ENCODE measurements at places on chromosomes 12 and 14.

DNA sequence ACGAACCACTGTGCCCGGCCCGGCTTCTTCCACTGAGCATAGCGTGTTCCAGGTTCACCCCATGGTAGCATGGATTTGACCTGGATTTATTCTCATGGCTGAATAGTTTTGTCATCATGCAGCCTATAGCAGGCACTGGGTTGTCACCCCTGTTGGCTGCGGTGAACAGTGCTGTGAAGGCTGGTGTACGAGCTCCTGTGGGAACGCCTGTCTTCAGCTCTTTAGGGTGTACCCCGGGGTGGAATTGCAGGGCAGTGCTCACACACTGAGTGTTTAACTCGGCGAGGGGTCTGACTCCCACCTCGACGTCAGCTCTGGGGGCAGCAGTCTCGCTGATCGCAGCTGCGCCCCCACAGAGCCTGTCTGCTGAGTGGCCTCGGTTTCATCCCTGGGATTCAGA is 15.3 kb downstream of the MMP17 start:
- no peak for DNase-seq

DNA sequence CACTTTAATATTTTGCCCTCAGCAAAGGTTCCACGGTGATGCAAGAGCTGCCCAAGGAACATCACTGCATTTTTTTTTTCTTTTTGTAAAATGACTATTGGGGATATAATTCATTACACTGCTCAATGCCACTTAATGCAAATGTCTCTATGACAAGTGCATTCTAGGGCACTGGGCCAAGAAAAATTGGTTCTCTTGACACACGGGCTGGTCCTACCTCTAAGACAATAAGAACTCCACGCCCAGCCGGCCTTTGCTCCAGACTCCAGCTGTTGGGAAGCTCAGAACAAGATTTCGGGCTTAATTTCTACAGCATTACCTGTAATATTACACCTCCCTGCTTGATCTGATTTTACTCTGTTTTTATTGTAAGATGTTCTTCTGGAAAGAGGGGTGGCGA is 48.8 kb upstream of the VRK1 start:
- no peak for DNase-seq

- no peak for DNase-seq
These were observed 43.0 kb upstream of the CCND2 start for GRCh38 chr12:4230526-4230925.

GRCh38 chr12:95989504-95990123 is 6.5 kb downstream of the HAL start:
- DNase-seq, result no peak

- no peak for DNase-seq
These were observed 36.6 kb downstream of the SUPT16H start for GRCh38 chr14:21347201-21347600.

DNA sequence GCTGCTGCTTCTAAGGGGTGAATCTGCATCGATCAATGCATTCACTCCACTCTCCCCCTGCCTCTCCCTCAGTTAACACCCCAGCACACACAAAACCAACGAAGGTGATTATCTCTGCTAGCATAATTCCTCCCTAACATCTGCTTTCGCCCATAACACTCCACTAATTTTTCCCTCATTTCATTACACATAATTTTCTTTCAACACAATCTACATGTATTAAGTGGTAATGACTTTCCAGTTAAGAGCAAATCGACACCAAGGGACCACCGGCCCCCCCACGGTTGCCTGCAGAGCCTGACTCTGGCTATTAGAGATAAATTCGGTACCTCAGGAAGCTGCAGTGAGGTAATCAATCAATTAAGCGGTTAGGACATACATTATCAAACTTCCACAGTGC is 1115.6 kb downstream of the BCL11B start:
- no peak for DNase-seq

GRCh38 chr14:64979336-64980074 is 7.2 kb upstream of the FNTB start:
- no peak for DNase-seq

- DNase-seq, result no peak
These were observed 497.9 kb downstream of the EGLN3 start for GRCh38 chr14:33452995-33453394.

DNA sequence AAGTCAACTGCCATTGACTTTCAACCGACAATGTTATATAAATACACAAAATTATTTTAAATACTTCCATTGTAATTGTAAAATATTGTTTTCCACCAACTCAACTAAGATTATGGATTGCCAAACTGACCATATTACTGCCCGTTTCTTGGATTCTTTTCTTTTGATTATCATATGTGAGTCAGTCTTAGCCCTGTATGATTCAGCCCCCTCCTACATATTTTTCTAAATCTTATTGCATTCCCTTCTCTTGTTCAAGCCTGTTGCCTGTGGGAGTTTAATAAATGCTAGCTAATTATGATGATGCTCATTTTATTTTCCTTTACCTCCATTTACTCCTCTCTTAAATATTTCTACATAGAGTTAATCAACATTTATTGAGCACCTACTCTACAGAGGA is 6.8 kb downstream of the RASSF9 start:
- DNase-seq, result no peak

DNA sequence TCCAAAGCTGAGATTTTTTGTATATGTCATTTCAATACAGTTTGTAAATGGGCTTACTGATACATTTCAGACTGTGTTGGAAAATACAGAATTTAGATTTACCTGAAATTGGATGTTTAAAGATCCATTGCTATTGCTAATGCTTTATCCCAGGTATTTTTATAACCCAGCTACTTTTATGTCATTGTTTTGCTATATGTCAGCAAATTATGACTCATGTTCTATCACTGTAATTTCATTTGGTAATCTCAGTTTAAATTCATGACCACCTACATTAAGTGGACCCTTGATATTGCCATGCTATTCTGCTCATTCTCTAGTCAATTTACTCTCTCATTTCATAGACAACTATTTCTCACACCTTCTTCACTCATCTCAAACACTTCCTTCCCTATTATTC is 281.2 kb downstream of the IPO8 start:
- DNase-seq, result no peak

- no peak for DNase-seq
These were observed 69.8 kb downstream of the ATG14 start for GRCh38 chr14:55341781-55342180.

DNA sequence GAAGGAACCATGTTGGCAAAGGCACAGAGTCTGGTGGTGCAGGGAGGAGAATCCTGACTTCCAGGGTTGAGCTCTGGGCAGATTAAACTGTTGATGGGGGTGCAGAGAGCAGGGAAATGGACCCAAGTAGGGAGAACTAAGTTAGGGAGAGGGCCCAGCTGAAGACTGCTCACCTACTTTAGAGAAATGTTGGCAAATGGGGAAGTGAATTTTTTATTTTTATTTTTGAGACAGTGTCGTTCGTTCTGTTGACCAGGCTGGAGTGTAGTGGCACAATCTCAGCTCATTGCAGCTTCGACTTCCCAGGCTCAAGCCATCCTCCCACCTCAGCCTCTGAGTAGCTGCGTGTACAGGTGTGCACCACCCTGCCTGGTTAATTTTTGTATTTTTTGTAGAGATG is 32.1 kb upstream of the TUBA1A start:
- DNase-seq, result no peak

DNA sequence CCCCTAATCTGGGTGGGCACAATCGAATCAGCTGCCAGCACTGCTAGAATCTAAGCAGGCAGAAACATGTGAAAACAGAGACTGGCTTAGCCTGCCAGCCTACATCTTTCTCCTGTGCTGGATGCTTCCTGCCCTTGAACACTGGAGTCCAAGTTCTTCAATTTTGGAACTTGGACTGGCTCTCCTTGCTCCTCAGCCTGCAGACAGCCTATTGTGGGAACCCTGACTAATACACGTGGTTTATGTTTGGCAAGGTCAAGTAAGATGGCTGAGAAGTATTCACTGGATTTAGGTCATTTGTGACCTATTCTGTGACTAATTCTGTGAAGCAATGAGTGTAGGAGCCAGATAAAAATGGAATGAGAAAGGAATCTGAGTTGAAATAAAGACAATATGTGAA is 11.0 kb downstream of the GPR135 start:
- DNase-seq, result no peak

GRCh38 chr12:2980630-2981029 is 21.4 kb downstream of the TEAD4 start:
- no peak for DNase-seq

GRCh38 chr14:104689881-104690711 is 678 bp downstream of the INF2 start:
- no peak for DNase-seq

- DNase-seq, result no peak
These were observed 225.4 kb upstream of the PDE3A start for GRCh38 chr12:20142956-20143355.

DNA sequence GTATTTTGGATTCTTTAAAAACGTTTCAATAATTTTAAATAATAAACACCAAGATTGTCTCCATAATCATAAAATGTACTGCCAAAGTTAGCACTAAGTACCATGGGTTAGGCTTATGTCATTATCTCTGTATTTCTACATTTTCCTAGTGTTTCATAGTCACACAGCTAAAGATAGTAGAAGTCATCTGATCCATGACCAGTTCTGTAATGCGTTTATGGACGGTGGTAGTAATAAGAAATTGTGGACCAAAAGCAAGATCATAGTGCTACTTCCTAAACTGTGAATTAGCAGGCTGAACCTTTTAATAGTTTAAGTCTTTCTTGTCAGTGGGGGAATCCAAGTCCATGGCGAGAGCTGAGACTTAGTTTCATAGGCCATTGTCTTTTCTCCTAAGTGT is 142.1 kb downstream of the AKAP6 start:
- DNase-seq, result no peak

GRCh38 chr12:64747695-64748094 is 11.5 kb downstream of the GNS start:
- no peak for DNase-seq

- no peak for DNase-seq
These were observed 419.9 kb upstream of the ATP2B1 start for GRCh38 chr12:90128526-90128925.

- no peak for DNase-seq
These were observed 120.2 kb downstream of the CRACR2A start for GRCh38 chr12:3632754-3633153.

- no peak for DNase-seq
These were observed 26.3 kb upstream of the MLXIP start for GRCh38 chr12:122052285-122052684.

GRCh38 chr12:54259194-54260011 is 20.5 kb downstream of the CBX5 start:
- no peak for DNase-seq

GRCh38 chr12:77058740-77059139 is 6.6 kb downstream of the E2F7 start:
- no peak for DNase-seq

DNA sequence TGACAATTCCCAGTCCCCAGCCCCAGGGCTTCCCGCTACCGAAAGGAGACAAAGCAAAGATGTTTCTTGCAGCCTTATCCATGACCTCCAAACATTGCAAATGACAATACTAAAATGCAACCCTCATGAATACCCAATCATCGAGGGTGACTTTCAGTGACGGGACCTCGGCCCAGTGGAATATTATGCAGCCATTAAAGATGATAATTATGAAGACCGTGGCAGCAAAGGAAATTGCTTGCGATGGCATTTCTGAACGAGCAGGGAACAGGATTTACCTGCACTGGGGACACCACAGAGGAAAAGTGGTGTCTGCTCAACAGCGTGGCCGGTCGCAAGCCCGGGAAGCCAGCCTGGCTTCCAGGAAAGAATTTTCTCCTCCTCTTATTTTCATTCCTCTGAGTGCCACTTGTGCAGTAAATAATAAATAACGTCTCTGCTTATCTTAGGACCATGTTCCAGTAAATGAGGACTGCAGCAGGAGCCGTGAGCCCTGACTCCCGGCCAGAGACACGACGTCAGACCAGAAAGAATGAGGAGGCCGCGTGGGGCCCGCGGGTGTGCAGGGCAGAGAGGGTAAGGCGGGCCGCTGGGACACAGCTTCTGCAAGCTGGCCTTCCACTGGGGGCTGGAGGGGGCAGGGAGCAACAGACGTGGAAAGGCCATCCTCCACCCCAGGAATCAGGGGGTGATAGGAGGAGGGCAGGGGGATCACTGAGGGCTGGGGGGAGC is 6.6 kb downstream of the C14orf180 start:
- no peak for DNase-seq

GRCh38 chr14:90553921-90554336 is 157.1 kb downstream of the CALM1 start:
- DNase-seq, result no peak

DNA sequence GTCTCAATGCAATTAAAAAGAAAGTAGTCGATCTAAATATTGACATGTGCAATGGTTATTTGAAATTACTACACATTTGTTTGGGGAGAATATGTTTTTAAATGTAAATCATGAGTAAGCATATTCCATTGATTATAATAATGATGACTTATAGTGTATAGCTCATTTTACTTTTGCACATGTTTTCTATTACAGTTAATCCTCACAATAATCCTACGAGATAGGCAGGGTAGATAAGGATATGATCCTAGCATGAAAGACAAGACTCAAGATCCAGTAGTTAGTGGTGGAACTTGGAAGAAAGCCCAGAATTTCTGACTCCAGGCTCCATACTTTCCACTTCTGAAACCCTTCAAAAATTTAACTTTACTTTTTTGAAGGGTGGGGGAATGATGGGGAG is 94.0 kb downstream of the NAV3 start:
- no peak for DNase-seq

DNA sequence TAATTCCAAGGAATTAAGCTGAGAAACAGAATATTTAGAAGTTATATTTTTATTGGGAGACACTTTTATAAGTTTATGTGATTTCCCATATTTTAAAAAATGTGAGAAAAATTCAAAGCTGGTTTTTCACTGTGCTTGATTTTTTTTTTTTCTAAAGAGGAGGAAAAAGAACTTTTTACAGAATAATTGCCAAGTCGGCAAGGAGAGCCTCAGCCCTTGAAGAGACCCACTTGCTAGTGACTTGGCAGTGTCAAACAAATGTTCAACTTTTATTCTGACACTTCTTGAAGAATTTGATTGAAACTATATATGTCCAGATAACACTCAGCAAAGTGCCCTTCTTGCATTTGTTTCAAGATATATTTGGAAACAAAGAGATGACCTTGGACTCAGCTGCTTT is 52.3 kb upstream of the ATP2A2 start:
- DNase-seq, result no peak

- DNase-seq, result no peak
These were observed 8.5 kb upstream of the CDC42BPB start for GRCh38 chr14:103065861-103066260.

- DNase-seq, result no peak
These were observed 123.6 kb downstream of the FOXN3 start for GRCh38 chr14:89293314-89293916.

DNA sequence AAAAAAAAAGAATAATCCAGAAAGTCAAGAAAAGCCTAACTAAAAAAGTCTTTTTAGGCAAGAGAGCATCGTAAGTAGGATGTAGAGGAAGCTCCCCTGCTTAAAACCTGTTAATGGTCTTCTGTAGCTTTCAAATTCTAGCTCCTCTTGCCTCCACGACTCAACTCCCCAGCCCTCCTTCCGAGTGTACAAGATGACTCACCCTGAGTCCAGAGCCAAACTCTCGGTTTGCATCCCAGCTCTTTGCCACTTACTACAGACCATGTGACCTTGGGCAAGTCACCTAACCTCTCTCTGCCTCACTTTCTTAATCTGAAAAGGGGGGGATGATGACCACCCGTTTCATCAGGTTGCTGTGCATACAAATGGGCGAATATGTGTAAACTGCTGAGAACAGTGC is 460.4 kb downstream of the DPF3 start:
- no peak for DNase-seq

All from stimulated activated CD4-positive, alpha-beta T cell treated with anti-CD3 and anti-CD28 coated beads, TNF-alpha, amount 100 ng/mL, for 1 hour (primary cell).